Stimulated activated CD4-positive, alpha-beta T cell treated with anti-CD3 and anti-CD28 coated beads, TNF-alpha, amount 100 ng/mL, for 4 hours (primary cell): ENCODE measurements at places on chromosomes 6 and 20.

DNA sequence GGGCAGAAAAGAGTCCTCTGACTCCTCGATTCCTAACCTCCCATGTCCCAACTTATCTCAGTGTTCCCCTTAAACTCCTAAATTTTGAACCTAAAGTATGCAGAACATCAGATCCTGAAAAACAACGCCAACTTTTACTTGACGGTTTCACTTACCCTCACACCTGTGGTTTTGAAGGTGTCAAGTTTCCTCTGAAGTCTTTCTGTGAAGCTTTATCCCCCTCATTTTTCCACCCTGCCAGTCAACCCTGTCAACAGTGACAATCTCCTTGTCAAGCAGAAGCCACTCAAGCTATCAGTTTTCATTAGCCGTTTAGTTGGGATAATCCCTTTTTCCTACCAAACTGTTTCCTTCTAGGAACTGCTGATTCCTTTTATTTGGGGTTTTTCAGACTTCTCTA is 245.4 kb upstream of the PREP start:
- no peak for DNase-seq

- no peak for DNase-seq
Observed at GRCh38 chr6:15350386-15351083, 104.7 kb downstream of the JARID2 start.

DNA sequence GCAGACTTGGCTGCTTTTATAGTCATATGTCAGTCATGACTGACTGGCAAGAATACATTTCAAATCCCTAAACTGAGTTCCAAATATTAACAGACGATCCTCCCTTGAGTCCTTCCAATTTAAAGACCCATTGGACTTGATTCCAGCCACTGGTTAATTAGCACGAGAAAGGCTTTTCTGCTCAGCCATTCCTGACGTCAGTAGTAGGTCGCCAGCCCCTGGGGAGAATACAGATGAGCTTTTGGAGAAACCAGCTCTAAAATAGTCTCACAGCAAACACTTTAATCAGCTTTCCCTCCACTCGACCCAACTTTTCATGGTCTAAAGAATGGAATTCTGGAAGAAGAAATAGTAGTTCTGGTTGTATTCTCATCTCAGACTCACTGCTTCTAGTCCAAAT is 91.6 kb downstream of the SLC22A3 start:
- no peak for DNase-seq

DNA sequence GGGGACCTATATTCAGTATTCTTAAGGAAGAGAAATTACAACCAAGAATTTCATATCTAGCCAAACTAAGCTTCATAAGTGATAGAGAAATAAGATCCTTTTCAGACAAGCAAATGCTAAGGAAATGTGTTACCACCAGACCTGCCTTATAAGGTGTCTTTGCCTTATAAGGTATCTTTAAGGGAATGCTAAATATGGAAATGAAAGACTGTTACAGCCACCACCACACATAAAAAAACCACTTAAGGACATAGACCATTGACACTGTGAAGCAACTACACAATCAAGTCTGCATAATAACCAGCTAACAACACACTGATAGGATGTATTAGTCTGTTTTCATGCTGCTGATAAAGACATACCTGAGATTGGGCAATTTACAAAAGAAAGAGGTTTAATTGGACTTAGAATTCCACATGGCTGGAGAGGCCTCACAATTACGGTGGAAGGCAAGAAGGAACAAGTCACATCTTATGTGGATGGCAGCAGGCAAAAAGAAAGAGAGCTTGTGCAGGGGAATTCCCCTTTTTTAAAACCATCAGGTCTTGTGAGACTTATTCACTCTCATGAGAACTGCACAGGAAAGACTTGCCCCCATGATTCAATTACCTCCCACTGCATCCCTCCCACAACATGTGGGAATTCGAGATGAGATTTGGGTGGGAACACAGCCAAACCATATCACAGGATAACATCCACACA is 119.2 kb upstream of the LAMA2 start:
- DNase-seq, result no peak

DNA sequence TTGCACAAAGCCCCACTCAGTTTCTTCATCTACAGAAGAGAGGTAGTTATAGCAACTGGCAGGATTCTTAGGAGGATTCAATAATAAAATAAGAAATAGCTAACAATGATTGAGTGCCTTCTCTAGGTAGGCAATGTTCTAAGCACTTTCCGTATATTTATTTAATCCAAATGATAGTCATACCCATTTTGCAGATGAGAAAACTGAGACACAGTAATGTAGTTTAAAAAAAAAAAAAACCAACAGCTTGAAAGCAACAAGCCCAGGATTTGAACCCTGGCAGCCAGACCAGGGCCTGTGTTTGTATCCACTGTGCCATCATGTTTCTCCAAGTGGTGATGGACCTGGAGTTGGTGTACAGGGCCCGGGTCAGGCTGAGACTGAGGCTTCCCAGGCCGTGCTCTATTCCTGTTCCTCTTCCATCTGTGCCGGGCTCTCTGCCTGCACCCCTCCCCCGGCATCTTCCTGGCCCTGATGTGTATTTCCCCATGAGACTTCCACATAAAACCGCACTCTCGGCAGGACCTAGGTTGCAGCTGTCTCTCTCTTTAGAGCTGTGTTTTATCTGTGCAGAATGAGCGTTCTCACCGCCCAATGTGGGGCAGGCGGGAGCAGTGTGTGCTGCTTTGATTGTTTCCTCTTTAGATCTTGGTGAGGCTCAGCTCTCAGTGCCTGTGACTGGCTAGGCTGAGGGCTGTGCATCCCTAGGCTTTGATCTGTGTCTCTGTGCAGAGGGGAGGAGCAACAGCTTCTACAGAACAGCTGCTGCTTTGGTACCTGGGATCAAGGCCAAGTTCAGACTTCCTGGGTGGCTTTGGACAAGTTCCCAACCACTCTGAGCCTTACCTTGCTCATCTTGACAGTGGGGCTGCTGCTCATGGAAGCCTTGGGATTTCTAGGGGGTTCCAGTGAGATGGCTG is 49.5 kb downstream of the TOX2 start:
- no peak for DNase-seq

GRCh38 chr6:164694386-164694785 is 615.0 kb downstream of the C6orf118 start:
- DNase-seq, result no peak

DNA sequence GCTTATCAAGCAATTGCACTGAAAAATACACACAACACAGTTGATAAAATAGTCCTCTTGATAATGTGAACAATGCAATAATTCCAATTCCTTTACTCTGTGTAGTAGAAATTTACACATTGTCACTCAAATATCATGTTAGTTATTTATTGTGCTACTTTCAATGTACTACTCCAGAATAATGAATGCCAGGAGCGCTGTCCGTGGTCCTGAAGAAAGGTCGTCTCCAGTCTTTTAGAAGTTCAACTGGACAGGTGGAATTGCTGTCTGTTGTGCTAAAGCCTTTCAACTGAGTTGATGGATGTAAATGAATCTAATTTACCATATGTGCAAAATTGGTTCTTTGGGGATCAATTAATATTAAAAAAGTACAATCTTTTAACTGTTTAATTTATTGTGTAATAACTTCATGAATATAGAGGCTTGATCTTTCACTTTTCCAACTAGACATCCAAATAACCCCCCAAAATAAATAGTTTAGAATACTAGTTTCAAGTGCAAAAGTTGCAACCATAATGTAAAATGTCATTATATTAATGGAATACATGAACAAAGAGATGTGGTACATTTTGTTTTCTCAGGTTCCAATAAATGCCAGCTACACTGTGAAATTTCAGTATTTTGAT is 3.2 kb downstream of the GRIK2 start:
- no peak for DNase-seq

DNA sequence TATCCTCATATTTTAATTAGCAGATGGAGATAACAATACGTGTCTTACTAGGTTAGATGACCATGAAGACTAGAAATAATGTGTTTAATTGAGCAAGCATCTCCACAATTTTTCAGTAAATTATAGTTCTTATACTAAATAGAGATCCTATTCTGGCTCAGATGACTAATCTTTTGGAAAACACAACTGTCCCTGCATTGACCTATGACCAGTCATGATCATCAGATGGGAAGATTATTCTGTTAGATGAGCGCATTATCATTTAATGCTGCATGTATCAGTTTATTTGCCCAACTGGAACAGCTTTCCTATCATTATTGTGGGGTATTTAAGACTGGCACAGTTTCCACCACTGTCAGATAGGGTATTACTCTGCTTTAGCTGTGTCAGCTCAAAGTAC is 185.5 kb downstream of the MOXD1 start:
- no peak for DNase-seq

GRCh38 chr6:80771941-80772340 is 665.5 kb downstream of the BCKDHB start:
- no peak for DNase-seq

DNA sequence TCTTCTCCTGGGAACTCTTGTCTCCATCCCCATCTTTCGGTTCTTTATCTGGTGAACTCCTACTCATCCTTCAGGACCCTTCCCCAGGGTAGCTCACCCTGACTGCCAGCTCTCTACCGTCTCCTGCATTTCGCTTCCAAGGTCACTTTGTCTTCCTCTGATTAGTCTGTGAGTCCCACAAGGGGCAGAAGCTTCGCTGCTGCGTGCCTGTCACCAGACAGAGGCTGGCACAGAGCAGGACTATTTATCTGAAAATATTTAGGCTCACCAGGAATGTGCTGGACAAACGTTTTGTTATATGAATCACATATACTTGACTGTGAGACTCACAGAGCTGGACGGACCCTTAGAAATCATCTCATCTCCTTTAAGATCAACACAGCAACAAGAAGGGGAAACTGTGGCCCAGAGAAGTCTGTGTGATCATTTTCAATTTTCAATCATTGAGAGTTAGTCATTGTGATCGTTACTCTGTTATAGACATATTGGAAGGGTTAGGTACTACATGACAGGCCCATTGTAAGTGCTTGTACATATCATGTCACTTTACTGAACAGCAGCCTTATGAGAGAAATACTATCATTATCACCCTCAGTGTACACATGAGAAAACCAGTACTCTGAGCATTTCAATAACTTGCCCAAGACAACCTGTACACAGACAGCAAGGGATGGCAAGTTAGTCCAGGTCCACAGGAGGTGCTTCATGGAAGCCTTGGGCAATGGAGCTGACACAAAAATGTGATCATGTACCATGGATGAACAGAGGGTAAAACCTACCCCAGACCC is 51.4 kb downstream of the JPH2 start:
- DNase-seq, result no peak

DNA sequence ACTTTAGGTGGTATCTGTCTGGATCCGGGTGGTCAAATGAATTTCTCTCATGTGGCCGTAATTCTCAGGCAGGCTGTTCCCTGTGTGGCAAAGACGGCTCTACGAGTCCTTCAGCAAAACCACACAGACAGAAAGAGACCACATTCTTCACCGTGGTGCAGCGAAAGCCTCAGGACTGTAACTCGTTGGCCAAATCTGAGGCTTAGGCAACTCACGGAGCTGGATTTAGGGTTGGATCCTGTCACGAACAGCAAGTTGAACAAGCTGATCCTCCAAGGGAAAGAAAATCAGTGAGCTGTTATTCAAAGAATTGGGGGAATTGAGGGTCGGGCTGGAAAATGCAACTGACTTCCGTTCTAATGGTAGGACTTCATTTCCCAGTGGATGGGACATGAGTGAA is 167.4 kb downstream of the ZMYND8 start:
- no peak for DNase-seq

DNA sequence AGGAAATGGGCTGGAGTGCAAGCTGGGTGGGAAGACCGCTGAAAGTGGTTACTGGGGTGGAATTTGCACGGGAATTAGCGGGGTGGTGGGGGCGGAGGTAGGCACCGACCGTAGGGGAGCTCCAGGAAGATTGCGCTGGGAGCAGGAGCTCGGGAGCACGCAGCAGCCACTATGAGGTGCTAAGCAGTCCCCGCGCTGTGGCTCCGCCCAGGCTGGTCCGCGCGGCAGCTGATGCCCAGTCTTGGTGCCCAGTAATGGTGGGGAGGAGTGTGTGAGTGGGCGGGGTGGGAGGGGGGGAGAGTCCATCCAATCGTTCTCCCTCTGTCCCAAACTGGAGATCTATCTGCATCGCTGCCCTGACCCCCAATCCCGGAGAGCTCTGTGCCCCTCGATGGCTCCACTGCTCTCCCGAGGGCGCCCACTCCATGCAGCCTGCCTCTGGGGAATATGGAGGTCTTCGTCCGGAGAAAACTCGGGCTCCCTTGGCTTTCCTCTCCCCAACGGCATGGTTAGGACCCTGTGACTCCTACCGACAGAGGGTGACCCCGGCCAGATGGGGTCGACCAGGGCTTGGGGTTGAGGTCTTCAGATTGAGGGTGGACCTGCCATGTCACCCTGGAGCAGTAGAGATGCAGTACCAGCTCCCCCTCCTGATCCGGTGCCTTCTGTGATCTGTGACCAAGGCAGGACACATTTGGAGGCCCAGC is 5.3 kb downstream of the TP53TG5 start:
- DNase-seq, result no peak

DNA sequence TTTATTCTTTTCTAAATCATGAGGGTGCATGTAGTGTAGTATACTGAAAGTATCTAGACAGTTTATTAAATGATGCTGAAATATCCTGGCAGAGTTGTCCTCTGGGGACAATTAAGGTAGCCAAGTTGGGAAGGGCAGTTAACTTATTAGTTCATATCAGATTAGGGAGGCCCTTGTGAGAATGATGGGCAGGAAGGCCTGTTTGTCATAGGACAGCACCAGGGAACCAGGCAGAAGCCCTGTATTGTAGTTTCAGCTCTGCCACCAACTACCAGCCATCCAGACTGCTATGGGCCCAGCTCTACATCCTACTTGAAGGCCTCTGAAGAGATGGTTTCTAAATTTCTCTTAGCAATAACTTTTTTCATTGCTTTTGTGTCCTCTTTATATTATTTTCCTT is 4.0 kb downstream of the MYLIP start:
- no peak for DNase-seq

DNA sequence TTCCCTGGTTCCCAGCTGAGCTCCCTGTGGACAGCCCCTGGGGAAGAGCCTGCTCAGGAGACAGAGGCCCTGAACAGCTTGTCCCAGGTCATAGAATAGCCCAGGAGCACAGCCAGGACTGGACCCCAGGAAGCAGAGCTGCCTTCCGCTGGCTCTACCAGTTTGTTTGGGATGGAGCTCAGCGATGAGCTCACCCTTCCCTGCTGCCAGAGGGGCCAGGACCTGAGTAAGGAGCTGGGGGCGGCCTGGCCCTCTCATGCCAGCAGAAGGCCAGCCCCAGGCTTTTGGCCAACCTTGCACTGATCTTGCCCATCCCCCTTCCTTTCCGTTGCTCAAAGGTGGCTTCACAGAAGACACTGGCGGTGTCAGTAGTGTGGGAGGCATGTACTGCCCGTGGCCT is 17.5 kb downstream of the MMP24OS start:
- no peak for DNase-seq

- DNase-seq, result no peak
Observed at GRCh38 chr6:43722920-43723545, 35.4 kb upstream of the MRPS18A start.
